ENCODE measurements at places on chromosomes 3 and 15.

DNA sequence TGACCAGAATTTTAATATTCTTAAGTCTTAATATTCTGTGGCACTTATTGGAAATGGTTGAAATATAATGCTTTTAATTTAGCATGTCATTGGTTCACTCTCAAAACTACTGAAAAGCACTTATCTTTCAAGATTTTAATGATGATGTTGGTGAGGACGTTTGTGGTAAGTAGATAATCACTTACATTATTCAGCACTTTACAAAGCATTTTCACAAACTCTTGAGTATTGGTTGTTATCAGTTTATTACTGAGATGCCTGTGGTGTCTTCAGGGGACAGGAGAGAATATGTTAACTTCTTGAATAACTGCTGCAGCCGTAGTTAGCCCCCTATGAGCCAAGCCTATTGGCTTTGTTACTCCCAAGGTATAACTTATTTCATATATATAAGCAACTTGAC is 15.2 kb downstream of the TGFBR2 start:
- H3K36me3 ChIP-seq: peaks cover 90% of the 10 kb centered on the region
- no peaks in the 10 kb centered on the region for H3K27me3 ChIP-seq
- peak overlapping the region; percentile 93 for H3K27ac ChIP-seq
- peak overlapping the region; percentile 70 for H3K4me3 ChIP-seq

DNA sequence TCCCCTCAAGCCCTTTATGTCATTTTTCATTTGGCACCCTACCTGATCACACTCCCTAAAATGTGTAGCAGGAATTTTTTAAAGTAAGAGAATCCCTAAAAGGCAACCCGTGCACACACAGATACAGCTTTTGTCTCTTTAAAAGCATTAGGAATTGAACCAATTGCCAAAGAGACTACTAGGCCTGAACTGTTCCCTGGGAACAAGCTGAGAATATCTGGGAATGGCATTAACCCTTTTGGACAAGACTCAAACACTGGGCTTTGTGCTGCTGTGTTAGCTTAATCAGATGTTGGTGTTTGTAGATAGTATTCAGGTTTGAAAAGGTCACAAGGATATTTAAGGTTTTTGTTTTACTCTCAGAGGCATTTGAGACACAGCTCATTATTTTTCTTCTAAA is 414.4 kb upstream of the PDZRN3 start:
- H3K36me3 ChIP-seq: no peaks in the 10 kb centered on the region
- no peak overlapping the region for H3K4me3 ChIP-seq
- H3K4me1 ChIP-seq: no peaks in the 10 kb centered on the region
- DNase-seq: no peak
- no peak overlapping the region for H3K27ac ChIP-seq

GRCh38 chr3:184727357-184728009 is 15.6 kb upstream of the MAGEF1 start:
- H3K36me3 ChIP-seq: no peaks in the 10 kb centered on the region
- peak; percentile 52 for DNase-seq
- H3K27ac ChIP-seq: no peak overlapping the region
- peaks cover 3% of the 10 kb centered on the region for H3K27me3 ChIP-seq
- no peak overlapping the region for H3K4me3 ChIP-seq

DNA sequence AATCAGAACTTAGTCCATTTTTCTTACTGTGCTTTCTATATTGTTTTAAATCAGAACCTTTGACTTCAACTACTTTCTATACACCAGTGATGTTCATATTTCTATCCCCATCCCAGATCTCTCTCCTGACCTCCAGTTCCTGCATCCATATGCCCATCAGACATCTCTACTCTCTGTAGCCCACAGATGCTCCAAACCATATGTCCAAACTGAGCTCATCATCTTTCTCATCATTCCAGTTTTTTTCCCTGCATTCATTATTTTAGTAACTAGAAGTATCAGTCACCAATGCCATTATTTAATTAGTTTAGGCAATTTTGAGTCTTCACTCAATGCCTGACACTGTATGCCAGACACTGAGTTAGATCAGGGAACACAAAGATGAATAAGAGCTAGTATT is 25.4 kb upstream of the IL16 start:
- no peak for DNase-seq
- H3K27me3 ChIP-seq: peaks cover 9% of the 10 kb centered on the region
- no peak overlapping the region for H3K27ac ChIP-seq
- no peak overlapping the region for H3K4me3 ChIP-seq
- H3K36me3 ChIP-seq: no peaks in the 10 kb centered on the region
- H3K4me1 ChIP-seq: no peaks in the 10 kb centered on the region

GRCh38 chr15:85865070-85865684 is 70.5 kb upstream of the KLHL25 start:
- H3K4me1 ChIP-seq: no peaks in the 10 kb centered on the region
- H3K4me3 ChIP-seq: no peak overlapping the region
- H3K27me3 ChIP-seq: peaks cover 4% of the 10 kb centered on the region
- peak; percentile 9 for DNase-seq

DNA sequence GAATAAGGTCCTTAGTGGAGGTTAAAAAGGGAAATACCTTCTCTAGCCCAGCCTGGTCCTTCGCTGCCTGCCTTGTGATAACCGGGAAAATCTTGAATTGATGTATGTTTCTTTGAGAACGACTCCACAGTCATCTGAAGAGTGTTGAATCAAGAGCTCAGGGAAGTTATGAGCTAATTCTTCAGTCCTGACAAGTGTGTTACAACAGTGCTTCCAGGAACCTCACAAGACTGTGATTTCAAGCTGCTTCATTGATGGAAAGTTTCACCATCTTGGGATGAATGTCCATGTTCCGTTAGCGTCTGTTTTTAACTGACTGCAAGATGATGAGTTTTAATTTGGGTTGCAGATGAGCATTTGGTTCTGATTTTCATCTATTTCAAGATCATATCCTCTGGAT is 12.4 kb downstream of the TMEM41A start:
- peaks cover 7% of the 10 kb centered on the region for H3K4me1 ChIP-seq
- H3K4me3 ChIP-seq: no peak overlapping the region
- H3K27ac ChIP-seq: no peak overlapping the region
- H3K27me3 ChIP-seq: no peaks in the 10 kb centered on the region
- peaks cover 45% of the 10 kb centered on the region for H3K36me3 ChIP-seq

GRCh38 chr3:195250473-195251251 is 20.3 kb downstream of the XXYLT1 start:
- no peaks in the 10 kb centered on the region for H3K27me3 ChIP-seq
- peaks cover 7% of the 10 kb centered on the region for H3K36me3 ChIP-seq
- no peak overlapping the region for H3K4me3 ChIP-seq
- H3K4me1 ChIP-seq: peaks cover 33% of the 10 kb centered on the region
- no peak overlapping the region for H3K27ac ChIP-seq
- no peak for DNase-seq

DNA sequence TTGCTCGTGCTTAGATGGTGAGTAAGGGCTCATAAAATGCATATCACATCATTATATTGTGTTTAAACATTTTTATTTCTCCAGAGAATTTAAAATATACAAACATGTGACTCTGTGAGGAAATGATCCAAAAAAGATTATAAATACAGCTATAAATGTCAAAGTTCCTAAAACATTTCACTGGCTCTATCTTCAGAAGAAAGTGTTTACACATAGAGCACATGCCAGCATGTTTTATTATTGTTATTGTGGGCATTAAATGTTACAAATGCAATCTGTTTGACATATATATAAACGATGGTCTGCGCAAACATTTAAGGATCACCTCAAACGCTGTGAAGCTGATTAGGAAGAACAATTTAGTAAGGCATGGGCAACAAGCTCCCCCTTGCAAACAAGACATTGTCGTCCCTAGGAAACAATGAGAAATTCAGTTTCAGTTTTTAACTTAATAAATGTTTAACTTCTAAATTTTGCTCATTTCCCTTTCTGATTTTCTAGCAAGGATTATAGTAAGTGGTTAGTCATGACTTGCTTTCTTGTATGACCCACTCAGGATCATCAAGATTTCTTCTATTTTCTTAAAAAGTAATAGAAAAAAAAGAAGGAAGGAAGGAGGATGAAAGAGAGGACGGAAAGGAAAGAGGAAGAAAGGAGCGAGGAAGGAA is 207.5 kb downstream of the SATB1 start:
- no peak for DNase-seq
- H3K27me3 ChIP-seq: no peaks in the 10 kb centered on the region
- H3K27ac ChIP-seq: no peak overlapping the region

GRCh38 chr15:41367418-41367817 is 34.7 kb downstream of the NUSAP1 start:
- no peaks in the 10 kb centered on the region for H3K27me3 ChIP-seq
- H3K36me3 ChIP-seq: peaks cover 57% of the 10 kb centered on the region
- H3K4me3 ChIP-seq: no peak overlapping the region

- no peak overlapping the region for H3K4me3 ChIP-seq
- no peaks in the 10 kb centered on the region for H3K27me3 ChIP-seq
- H3K4me1 ChIP-seq: no peaks in the 10 kb centered on the region
- no peaks in the 10 kb centered on the region for H3K36me3 ChIP-seq
Measured at GRCh38 chr15:99863550-99864198, 130.4 kb upstream of the LYSMD4 start.

- no peak overlapping the region for H3K27ac ChIP-seq
- no peak for DNase-seq
- no peak overlapping the region for H3K4me3 ChIP-seq
- H3K27me3 ChIP-seq: no peaks in the 10 kb centered on the region
Measured at GRCh38 chr3:175386630-175387029, 527.5 kb downstream of the NAALADL2 start.

GRCh38 chr3:42562047-42562907 is 19.5 kb downstream of the SEC22C start:
- no peak for DNase-seq
- no peaks in the 10 kb centered on the region for H3K27me3 ChIP-seq
- H3K27ac ChIP-seq: peak overlapping the region; percentile 36

DNA sequence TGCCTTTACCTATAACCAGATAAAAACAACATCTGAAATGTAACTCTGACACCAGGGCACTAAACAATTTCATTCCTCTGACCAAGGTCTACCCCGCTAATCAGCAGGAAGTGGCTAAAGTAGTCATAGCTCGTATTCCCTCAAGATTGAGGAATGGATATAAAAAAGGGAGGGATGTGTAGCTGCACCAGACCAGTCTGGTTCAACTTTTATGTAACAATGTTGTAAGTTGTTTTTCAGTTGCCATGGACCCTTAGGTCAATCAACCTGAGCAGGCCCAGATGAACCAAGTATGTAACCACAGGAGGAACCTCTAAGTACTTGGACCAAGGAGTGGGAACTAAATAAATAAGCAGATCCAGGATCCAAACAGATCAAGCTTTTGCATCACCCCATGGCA is 28.4 kb upstream of the IFT57 start:
- no peak overlapping the region for H3K27ac ChIP-seq
- H3K36me3 ChIP-seq: no peaks in the 10 kb centered on the region
- H3K4me3 ChIP-seq: no peak overlapping the region
- DNase-seq: no peak
- H3K4me1 ChIP-seq: peaks cover 13% of the 10 kb centered on the region

GRCh38 chr15:63246691-63247469 is 30.5 kb upstream of the APH1B start:
- no peaks in the 10 kb centered on the region for H3K27me3 ChIP-seq
- DNase-seq: no peak
- peaks cover 49% of the 10 kb centered on the region for H3K4me1 ChIP-seq

GRCh38 chr3:157618075-157618760 is 115.0 kb upstream of the VEPH1 start:
- H3K27ac ChIP-seq: no peak overlapping the region
- no peak for DNase-seq
- peaks cover 8% of the 10 kb centered on the region for H3K4me1 ChIP-seq
- H3K36me3 ChIP-seq: no peaks in the 10 kb centered on the region

- peaks cover 14% of the 10 kb centered on the region for H3K4me1 ChIP-seq
- no peaks in the 10 kb centered on the region for H3K27me3 ChIP-seq
- no peak for DNase-seq
- H3K27ac ChIP-seq: no peak overlapping the region
Measured at GRCh38 chr15:85681386-85681785, 113.3 kb downstream of the KLHL25 start.

- H3K36me3 ChIP-seq: no peaks in the 10 kb centered on the region
- H3K27me3 ChIP-seq: no peaks in the 10 kb centered on the region
- H3K4me3 ChIP-seq: no peak overlapping the region
- DNase-seq: no peak
- no peak overlapping the region for H3K27ac ChIP-seq
Measured at GRCh38 chr15:71333839-71334238, 218.6 kb downstream of the THSD4 start.

GRCh38 chr3:59510576-59510975 is 460.8 kb upstream of the CFAP20DC start:
- no peak overlapping the region for H3K4me3 ChIP-seq
- DNase-seq: no peak
- H3K4me1 ChIP-seq: peaks cover 14% of the 10 kb centered on the region

DNA sequence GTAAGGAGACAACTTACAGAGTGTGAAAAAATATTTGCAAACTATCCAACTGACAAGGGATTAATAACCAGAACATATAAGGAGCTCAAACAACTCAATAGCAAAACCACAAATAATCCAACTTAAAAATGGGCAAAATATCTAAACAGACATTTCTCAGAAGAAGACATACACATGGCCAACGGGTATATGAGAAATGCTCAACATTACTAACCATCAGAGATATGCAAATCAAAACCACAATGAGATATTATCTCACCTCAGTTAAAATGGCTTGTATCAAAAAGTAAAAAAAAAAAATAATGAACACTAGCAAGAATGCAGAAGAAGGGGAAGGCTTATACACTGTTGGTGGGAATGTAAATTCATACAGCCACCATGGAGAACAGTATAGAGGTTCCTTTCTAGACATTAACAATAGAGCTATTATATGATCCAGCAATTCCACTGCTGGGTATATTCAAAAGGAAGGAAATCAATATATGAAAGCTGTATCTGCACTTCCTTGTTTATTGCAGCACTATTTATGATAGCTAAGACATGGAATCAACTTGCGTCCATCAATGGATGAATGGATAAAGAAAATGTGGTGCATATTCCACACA is 998.6 kb downstream of the NAALADL2 start:
- no peak for DNase-seq
- H3K36me3 ChIP-seq: no peaks in the 10 kb centered on the region
- no peak overlapping the region for H3K4me3 ChIP-seq
- no peak overlapping the region for H3K27ac ChIP-seq

DNA sequence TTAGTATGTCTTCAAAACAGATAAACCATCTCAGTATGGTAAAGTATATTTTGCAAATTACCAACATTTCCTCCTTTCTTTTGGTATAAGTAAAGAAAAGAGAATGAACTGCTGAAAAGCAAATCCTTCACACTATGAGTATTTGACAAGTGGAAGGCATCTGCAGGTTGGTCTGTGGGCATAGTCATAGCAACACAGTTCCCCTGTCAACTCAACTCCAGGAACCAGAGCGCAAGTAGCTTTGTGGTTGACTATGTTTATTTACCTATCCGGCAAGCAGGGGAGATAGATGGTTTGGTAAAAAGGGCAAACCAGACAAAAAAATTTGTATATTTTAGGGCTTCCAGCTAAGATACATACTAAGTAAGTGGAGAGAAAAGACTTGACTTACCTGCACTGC is 88.3 kb upstream of the PPIB start:
- no peak overlapping the region for H3K4me3 ChIP-seq
- peaks cover 27% of the 10 kb centered on the region for H3K36me3 ChIP-seq
- DNase-seq: no peak

GRCh38 chr15:101176625-101177024 is 75.2 kb downstream of the CHSY1 start:
- no peak for DNase-seq
- peaks cover 50% of the 10 kb centered on the region for H3K4me1 ChIP-seq
- no peaks in the 10 kb centered on the region for H3K27me3 ChIP-seq
- peaks cover 47% of the 10 kb centered on the region for H3K36me3 ChIP-seq

GRCh38 chr15:38154255-38154654 is 98.4 kb upstream of the SPRED1 start:
- DNase-seq: no peak
- H3K27me3 ChIP-seq: peaks cover 19% of the 10 kb centered on the region
- peaks cover 3% of the 10 kb centered on the region for H3K4me1 ChIP-seq
- no peak overlapping the region for H3K27ac ChIP-seq

GRCh38 chr3:195566797-195567196 is 16.9 kb downstream of the APOD start:
- H3K4me3 ChIP-seq: no peak overlapping the region
- peaks cover 3% of the 10 kb centered on the region for H3K27me3 ChIP-seq
- DNase-seq: no peak
- no peak overlapping the region for H3K27ac ChIP-seq
